ENCODE measurements at places on chromosomes 12 and 14.

- no peak for DNase-seq
Observed at GRCh38 chr12:122870867-122871664, 24.9 kb downstream of the VPS37B start.

- no peak for DNase-seq
Observed at GRCh38 chr12:95385246-95386035, 88.5 kb upstream of the METAP2 start.

DNA sequence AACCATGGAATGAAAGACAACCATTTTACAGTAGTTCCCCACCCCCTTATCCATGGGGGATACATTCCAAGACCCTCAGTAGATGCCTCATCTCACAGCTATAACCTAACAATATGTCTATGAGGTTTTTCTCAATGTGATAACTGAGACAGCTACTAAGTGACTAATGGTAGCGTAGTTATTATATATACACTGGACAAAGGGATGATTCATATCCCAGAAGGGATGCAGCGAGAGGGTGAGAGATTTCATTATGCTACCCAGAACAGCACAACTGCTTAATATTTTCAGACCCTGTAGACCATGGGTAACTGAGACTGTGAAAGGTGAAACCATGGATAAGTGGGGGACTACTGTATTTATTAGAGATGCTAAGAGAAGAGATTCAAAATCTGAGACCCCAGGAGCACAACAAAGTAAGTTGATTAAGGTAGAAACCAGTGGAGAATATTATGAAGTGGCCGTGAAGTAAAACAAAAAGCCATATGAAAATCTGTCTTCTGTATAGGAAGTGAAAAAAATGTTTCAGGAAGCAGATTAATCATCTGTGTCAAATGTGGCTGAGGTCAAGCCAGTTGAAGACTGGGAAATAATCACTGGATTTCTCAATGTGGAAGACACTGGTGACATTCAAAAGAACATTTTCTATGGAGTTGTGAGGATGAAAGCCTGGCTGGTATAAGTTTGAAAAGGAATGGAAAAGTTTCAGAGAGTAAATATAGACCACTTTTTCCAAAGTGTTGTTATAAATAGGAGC, 77.2 kb downstream of the RPL10L start:
- DNase-seq = no peak

DNA sequence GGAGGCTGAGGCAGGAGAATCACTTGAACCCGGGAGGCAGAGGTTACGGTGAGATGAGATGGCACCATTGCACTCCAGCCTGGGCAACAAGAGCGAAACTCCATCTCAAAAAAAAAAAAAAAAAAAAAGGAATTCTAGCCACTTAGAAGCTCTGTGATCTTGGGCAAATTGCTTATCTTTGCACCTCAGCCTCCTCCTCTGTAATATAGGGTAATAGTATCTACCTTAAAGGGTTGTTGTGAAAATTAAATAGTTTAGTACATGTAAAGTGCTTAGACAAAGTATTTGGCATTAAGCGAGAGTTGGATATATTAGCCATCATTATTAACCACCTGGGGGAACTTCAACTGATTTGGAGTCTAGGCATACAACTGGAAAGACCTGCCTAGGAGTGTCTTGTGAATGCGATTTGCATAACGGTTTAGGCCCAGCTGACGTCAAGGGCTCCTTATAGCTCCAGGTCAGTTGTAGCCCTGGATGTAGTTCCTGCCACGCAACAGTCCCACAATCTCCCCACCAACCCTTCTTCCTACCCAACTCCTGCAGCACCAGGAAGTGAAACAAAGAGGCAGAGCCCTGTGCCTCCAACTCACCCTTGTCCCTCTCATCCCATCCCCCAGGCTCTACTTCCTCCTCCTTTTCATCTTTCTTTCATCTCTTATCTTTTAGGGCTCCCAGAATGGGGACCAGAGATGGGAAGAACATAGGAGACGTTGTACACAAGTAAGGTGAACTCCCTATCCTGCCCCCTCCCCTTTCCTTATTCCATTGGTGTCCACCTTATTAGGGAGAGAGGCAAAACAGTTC, 2.1 kb upstream of the IL23A start:
- no peak for DNase-seq

DNA sequence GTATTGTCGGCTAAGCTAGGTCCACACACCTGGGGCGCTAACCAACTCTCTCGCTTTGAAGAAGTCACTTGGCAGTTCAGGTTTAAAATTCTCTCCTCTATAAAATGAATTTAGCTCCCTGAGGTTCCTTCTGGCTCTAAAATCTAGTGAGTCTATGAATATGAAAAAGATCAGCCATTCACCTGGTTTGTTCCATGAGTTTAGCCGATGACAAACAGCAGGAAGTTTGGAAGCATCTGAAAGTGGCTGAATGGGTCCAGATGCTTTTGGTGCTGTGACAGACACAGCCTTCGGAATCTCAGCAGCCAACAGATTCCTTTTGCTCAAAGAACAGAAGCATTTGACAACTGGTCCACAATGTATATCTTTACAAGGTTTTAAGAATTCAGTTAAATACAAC, 73.4 kb upstream of the FOXN3 start:
- DNase-seq = no peak

DNA sequence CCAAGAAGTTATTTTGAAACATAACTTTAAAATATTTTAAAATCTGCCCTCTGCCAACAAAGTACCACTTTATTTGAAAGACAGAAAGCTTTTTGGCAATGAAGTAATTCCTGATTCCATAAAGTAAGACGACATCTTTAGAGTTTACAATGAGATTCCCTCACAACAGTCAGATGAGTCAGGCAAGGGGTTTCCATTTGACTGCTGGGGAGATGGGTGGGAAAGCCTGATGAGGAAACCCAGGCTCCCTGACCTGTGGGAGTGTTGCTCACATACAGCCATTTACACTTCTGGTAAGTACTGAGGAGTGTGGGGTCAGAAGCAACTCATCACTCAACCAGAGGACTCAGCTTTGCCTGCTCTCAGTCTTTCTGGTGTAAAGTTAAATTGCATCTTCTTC, 10.2 kb downstream of the KITLG start:
- DNase-seq = no peak

DNA sequence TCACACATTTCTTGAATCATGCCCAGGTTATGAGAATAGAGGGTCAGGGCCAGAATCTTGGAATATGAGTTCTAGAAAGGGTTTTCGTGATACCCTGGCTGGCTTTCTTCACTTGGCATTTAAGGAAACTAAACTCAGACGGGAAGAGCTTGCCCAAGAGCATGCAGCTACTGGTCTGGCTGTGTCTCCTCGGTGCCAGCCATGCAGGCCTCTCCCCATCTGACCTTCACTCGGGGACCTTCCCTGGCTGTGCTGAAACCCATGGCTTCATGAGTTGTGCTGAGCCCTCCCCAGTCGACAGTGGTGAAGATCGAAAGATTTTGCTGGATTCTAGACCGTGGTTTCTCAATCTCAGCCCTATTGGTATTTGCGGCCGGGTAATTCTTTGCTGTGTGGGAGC, 38.0 kb downstream of the FOXN3 start:
- no peak for DNase-seq

- no peak for DNase-seq
Observed at GRCh38 chr14:93535537-93535936, 104.8 kb downstream of the UNC79 start.

Data from activated CD4-positive, alpha-beta T cell treated with anti-CD3 and anti-CD28 coated beads, Interleukin-2, Interleukin-4, amounts not matched to agents 100 ng/mL and 50 ng/mL, durations not matched to agents 16 hours and 8 hours (primary cell).